ENCODE measurements at places on chromosomes 7 and 10.

- no peak for DNase-seq
Measured at GRCh38 chr7:4037877-4038276, 644.2 kb upstream of the FOXK1 start.

DNA sequence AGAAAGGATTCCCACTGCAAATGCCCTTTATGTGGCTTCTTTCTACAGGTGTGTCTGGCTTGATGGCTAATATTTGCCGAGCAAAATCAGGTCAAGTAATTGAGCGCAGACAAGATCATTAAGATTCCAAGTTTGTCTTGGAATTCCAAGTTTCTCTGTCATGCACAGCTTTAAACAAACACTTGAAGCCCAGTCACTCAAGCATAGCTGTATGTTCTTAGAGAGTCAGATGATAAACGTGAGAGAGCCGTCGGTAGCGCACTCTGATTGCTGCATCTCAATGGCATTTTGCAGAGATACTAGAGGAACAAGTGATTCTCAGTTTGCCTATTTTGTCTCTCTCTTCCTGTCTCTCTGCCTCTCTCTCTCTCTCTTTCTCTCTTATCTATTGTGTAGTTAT, 658 bp downstream of the DMBT1 start:
- DNase-seq = peak; percentile 31

- no peak for DNase-seq
Measured at GRCh38 chr7:99489235-99489634, 10.8 kb downstream of the ZNF394 start.

DNA sequence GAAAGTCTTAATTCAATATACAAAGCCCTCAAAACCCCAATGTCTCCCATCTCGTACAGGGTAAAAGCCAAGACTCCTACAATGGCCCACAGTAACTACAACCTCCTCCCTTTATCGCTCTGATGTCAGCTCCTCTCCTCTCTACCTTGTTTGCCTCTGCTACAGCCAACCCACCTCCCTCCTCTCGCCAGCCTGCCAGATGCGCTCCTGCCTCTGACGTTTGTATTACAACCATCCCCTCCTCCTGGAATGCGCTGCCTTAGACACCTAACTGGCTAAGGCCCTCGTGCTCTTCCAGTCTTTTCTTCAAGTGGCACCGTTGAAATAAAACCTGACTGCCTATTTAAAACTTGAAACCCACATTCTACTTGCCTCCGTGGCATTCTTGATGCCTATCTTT, 115.3 kb upstream of the MYO3A start:
- DNase-seq = no peak

DNA sequence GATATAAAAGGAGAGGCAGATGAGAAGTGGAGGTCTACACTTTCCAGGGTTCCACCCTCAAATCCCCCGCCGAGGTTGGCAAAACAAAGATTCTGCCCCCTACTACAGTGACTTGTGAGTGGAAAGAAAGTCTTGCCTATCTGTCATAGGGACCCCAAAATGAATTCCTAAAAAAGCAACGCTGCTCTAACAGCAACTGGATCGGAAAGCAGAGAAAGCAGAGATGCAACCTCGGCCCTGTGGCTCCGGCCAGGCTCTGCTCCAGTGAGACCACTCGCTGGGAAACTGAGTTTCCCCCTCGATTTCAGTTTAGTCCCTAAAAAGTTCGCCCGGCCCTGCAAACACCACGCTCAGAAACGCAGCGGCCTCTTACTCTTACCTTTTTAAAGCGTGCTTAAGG, 297.9 kb upstream of the NFE2L3 start:
- no peak for DNase-seq

DNA sequence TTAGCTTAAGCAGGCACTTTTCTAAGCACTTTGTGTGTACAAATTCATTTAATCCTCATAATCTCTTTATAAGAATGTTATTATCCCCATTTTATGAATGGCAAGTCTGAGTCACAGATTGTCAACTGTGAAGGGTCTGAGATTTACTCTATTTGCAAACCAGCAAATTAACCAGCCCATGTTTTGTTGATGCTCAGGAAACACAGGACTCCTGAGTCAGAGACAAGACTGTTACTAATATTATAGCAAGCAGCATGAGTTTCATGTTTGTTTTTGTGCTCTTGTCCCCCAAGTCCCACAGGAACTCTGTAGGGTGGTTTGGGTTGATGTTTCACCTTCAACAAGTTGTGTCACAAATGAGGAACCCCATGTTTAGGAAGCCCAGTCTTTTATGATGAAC, 182.0 kb upstream of the PPP1R3A start:
- no peak for DNase-seq

GRCh38 chr7:73885433-73885974, 24.5 kb downstream of the TMEM270 start:
- no peak for DNase-seq
